ENCODE measurements at places on chromosomes 1 and 21.

DNA sequence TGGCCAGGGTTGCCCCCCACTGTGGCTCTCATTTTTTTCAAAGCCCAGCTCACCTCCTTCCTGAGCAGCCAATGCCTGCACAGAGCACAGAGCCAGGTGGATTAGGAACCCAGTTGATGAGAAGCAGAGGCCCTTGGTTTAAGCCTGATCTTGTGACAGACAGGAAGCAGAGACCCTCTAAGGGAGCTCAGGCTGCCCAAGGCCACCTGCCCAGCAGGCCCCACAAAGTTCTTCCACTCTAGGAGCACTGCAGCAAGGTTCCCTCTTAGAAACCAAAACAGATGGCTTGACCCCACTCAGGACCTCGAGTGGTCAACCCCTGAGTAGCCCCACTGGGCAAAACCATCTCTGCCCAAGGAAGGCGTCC, 25.5 kb upstream of the PRSS38 start:
- no peak for DNase-seq

- no peak for DNase-seq
Measured at GRCh38 chr1:53542551-53542950, 83.4 kb downstream of the DMRTB1 start.

DNA sequence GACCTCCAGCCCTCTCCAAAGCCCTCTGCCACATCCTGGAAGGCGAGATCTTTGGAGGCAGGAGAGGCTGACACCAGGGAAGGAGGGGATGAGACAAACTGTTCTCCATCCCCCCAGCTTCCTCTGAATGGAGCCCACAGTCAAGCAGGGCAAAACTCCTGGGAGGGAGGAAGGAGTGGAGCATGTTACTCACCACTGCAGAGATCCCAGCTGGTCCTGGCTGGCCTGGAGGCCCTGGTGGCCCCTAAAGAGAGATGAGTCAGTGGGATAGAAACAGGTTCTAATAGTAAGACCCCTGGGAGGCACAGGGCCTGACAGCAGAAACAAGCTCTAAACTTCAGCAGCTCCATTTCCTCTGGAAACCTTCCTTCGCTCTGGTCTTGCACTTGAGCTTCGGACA, 14.0 kb upstream of the PEF1 start:
- no peak for DNase-seq

GRCh38 chr1:149885339-149886120, 13.8 kb upstream of the BOLA1 start:
- DNase-seq = peak; percentile 51

- DNase-seq = peak; percentile 20
Measured at GRCh38 chr1:203216274-203217138, 13.0 kb downstream of the CHIT1 start.

GRCh38 chr1:19347533-19348172, 35.5 kb downstream of the SLC66A1 start:
- no peak for DNase-seq

DNA sequence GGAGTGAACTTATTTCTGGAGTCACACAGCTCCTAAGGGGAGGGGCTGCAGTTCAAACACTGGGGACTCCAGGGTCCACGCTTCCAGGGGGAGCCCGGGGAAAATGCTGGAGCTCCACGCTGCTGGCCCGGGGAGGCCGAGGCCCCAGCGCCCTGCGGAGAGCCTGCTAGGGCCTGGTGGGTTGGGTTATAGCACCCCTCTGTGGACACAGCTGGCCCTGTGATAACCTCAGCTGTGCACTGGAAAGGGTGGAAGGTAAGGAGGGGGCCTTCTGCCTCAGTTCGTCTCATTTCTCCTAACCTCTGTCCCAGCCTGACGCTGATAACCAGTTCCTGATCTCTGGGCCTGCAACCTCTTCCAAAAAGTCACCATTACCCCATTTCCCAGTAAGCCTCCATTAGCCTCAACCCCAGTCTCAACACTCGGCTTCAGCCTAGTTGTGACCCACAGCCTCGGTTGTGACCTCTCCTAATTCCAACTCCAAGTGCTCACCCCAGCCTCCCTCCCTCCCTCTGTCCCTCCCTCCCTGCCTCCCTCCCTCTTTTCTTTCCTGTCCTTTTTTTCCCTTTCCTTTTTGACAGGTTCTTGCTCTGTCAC, 7.1 kb downstream of the NBL1 start:
- peak; percentile 41 for DNase-seq

- no peak for DNase-seq
Measured at GRCh38 chr1:202968895-202969295, 1.8 kb upstream of the CYB5R1 start.

DNA sequence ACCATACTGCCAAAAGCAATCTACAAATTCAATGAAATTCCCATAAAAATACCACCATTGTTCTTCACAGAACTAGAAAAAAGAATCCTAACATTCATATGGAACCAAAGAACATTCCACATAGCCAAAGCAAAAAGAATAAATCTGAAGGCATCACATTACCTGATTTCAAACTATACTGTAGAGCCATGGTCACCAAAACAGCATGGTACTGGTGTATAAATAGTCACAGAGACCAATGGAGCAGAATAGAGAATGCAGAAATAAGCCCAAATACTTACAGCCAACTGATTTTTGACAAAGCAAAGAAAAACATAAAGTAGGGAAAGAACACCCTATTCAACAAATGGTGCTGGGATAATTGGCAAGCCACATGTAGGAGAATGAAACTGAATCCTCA, 6.2 kb upstream of the DEPDC1 start:
- DNase-seq = no peak

- no peak for DNase-seq
Measured at GRCh38 chr1:13492711-13493110, 21.1 kb downstream of the LRRC38 start.

DNA sequence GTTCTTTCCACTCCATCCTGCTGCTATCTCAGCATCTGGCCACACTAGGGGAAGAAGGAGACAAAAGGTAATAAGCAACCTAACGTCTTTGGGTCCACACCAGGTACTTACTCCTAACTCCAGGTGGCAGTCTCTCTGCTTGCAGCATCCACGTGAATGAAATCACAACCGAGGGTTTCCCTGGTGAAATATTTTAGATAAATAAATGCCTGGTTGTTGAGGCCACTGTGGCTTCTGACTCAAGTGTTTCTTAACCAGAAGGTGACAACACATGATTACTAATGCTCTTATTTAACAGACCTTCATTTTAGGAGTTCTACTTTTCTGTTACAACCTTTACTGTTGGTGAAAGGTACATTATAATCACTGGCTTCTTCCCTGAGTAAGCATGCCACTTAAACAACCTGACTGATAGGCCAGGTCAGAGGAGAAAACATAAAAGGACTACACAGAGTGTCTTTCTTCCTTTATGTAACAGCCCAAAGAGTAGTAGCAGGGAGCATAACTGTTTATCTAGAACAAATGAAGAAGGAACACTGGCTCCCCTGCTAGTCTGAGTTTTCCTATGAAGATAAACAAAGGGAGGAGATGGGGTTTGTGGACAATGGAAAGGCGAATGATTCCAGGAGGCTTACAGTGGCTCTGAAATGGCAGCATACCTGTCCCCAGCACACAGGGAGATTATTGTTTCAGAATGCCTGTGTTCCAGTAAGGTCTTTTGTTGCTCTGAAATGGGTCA, 59.9 kb downstream of the SYT6 start:
- no peak for DNase-seq

DNA sequence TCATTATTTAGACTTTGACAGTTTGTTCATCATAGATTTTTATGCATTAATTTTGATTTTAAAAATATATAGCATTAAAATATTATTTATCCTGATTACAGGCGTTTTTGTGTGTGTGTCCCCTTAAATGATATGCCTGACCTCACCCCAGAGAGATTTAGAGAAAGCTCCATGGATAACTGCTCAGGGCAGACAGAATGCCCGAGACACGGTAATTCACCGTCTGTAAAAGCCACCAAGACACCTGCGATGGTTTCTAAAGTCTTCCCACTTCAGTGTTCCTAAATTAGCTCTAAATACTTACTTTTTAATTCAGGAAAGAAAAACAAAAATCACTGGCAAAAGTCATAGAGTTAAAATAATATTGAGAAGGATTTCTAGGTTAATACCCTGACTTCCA, 350.6 kb upstream of the RUNX1 start:
- DNase-seq = no peak

- no peak for DNase-seq
Measured at GRCh38 chr1:226625832-226626576, 77.4 kb downstream of the STUM start.

- DNase-seq = no peak
Measured at GRCh38 chr1:162003061-162003829, 20.4 kb downstream of the OLFML2B start.

DNA sequence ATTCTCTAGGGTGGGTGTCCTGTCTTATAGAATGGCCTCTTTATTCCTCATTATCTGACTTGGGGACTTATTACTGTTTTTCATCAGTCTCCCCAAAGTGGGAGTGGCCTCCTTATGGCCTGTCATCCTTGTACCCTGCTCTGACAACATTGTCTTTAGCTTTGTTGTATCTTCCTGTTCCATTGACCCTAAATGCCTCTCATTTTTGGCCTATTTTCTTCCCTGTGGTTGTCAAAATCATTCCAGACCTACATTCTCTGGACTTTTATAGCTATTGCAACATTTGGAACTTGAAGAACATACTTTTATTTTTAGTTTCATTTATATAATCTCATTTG, 9.7 kb downstream of the SFT2D2 start:
- no peak for DNase-seq

- no peak for DNase-seq
Measured at GRCh38 chr1:38365242-38365641, 318.6 kb upstream of the POU3F1 start.

GRCh38 chr1:115829947-115830346, 11.0 kb downstream of the NHLH2 start:
- DNase-seq = no peak

GRCh38 chr1:244431166-244431565, 20.5 kb downstream of the ADSS2 start:
- no peak for DNase-seq

DNA sequence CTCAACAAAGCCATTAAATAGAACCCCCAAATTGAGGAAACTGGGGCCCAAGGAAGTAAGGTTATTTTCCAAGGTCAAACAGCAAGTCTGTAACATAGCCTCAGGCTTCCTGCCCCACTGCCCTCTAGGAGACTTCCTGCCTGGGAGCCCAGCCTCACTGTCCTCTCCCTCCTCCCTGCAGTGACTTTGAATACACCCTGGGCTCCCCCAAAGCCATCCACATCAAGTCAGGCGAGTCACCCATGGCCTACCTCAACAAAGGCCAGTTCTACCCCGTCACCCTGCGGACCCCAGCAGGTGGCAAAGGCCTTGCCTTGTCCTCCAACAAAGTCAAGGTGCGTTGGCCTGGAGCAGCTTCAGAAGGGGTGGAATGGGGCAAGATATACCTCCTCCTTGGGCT, 18.3 kb downstream of the GRHL3 start:
- no peak for DNase-seq

DNA sequence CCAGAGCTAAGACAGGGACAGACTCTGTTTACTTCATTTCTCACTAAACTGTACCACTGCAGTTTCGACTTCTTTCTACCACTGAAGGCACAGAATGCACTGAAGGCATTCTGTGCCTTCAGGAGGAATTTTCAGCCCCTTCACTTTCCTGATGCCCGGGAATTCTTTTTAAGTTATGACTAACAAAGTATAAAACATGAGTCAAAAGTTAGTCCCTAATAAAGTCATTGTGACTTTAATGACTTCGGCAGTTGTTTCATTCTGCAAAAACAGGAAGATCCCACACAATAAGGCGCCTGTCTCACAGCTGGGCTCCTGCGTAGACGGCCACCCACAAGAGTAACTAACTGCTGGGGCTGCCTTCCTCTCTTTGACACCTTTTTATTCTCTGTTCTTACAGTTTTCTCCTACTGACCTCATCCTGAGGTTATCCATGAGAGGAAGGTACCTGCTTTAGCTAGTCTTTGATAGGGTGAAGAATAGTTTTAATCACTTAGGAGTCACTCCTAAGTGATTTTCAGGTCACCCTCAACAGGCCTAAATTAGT, 183.9 kb upstream of the SGIP1 start:
- DNase-seq = peak; percentile 48

GRCh38 chr1:923991-924655, 400 bp downstream of the SAMD11 start:
- DNase-seq = no peak

- no peak for DNase-seq
Measured at GRCh38 chr1:29633771-29634170, 397.4 kb downstream of the PTPRU start.

DNA sequence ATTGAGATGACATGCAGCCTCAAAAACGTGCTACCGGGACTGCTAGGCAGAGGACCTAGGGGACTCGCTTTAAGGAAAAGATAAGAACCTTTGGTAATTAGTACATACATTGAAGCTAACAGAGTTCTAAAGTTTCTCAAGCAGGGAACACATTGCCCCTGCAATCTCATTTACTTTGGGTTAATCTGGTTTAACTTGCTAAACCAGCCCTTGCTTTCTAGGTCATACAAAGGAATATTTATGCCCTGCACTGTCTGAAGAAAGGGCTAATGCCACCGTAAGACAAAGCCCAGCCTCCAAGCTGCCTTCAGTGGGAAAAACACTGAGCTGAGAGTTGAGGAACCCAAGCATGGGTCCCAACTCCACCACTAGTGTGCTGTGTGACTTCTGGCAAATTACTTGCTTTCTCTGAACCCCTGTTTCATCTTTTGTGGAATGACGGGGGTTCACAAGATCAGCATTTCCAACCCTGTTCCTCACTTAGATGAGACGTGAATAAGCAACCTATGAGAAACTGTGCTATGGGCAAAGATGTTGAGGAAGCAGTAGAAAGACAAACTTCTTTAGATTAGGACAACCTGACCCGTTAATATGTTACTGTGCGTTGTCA, 66.3 kb downstream of the VWA5B1 start:
- no peak for DNase-seq

DNA sequence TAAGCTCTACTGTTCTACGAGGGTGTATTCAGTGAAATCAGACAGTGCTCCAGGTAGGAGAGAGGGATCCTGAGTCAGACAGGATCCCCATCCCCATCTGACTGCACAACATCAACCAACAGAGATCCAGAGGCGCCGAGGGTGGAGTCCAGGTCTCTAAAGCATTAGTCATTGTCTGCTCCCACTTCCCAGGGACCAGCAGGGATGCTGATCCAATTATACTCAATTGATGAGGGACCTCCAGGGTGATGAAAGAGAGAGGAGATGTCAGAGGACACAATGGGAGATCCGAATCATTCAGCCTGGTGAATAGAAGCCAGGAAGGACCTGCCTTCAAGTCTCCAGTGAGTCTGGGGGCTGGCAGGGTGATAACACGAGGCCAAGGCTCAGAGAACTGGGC, 39.5 kb upstream of the STMN1 start:
- no peak for DNase-seq

Data from T-helper 9 cell (primary cell).